NCI-H526 treated with DMSO at 0.1 percent for 48 hours (cell line): ENCODE measurements at places on chromosomes 4 and X.

DNA sequence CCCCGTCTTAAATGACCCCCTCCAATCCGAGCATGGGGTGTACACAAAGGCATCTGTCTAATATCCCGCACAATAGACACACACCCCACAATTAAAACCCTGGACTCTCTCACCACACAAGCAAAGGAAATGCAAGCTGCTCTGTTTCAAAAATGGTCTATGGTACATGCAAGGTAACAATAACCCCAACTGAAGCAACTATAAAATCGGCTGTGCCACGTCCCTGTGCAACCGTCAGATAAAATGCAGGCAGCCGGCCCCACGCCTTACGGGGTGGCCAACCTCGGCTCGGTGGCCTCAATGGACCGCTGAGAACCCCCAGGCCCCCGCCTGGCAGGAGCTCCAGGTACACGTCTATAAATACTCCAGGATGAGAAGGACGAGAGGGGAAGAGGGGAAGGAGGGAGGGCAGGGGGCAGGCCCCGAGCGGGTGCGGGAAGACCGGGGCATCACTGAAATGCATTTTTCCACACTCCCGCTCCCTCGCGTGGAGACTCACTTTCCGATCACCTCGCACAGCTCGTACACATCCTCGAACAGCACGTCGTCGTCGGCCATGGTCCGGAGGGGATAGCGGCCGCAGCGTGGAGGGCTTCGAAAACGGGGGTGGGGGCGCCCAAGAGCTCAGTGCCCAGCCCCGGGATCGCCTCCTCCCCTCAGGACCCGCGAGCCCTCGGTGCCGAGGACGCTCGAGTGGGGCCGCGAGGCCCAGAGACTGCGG lies 763 bp downstream of the CASK start:
- DNase-seq: peak; percentile 39

DNA sequence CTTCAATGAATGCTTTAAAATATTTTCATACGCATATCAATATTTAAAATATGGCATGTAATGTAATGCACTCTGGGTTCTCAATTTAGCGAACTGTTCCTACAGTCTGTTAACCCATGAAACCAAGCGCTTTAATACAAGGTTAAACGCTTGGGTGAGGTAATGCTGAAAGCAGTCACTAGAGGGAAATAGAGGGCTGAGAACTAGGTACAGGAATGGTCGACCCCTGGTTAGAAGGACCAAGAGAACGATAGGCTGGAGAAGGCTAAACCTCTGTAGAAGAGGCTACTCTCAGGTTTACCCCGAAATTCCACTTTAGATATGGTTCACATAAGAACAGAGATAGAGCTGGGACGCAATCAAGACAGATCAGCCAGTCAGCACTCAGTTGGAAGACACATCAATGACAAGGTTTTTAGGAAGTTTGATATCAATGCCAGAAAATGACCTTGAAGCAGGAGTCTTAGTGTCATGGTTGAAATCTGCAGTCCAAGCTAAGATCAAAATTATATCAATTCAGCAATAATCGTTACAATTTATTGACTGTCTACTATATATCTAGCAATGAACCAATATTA lies 26.9 kb downstream of the ARSJ start:
- DNase-seq: no peak

GRCh38 chr4:94598758-94599157 lies 147.0 kb downstream of the PDLIM5 start:
- DNase-seq: no peak

DNA sequence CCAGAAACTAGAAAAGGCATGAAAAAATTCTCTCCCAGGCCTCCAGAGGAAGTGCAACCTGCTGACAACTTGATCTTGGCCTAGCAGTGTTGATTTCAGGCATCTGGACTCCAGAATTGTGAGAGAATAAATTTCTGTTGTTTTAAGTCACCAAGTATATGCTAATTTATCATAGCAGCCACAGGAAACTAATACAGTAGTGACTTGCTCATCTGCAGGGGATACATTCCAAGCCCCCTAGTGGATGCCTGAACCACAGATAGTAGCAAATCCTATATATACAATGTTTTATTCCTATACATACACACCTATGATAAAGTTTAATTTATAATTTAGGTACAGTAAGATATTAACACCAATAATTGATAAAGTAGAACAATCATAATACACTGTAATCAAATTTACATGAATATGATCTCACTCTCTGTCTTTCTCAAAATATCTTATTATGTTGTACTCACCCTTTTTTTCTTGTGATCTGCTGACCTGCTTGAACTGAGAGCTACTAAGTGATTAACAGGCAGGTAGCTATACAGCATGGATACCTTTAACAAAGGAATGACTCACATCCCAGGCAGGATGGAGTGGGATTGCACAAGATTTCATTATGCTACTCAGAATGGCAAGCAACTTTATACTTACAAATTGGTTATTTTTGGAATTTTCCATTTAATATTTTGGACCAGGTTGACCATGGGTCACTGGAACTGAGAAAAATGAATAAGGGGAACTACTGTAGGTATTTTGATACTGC lies 501.1 kb downstream of the KCNIP4 start:
- no peak for DNase-seq

DNA sequence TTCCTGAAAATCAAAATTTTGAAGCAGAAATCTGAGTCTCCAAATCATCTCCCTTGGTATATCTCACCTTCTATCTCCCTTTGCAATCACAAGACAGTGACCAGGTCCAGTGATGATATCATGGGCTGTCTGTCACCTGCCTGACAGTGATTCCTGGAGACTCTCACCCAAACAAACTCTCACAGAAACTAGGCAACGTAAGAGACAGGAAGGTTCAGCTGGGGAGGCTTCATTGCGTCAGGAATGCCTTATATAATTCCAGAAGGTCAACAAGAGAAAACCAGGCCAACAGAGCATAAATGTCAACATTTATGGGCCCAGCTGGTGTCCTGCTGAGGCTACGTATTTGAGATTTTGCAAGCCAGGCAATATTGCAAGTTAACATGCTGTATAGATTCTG lies 412.7 kb downstream of the KCNIP4 start:
- DNase-seq: no peak

- peak; percentile 65 for DNase-seq
These were observed 93.6 kb upstream of the MYOZ2 start for GRCh38 chr4:119041951-119042560.

DNA sequence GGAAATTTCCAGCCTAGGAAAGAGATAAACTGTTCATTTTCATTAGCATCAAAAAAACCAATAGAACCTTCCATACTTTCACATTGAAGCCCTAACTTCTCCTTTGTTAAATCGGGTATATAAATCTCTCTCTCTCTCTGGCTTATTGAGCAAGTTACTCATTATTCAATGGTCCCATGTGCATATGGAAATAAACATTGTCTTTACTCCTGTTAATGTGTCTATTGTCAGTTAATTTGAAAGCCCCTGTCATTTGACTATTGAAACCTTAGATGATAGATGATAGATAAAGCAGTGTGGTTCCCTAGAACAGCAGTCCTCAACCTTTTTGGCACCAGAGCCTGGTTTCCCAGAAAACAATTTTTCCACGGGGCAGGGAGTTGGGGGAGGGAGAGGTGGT lies 46.8 kb downstream of the CENPVL3 start:
- no peak for DNase-seq

GRCh38 chr4:94525993-94526728 lies 74.4 kb downstream of the PDLIM5 start:
- no peak for DNase-seq

- no peak for DNase-seq
These were observed 437.6 kb downstream of the RAPGEF2 start for GRCh38 chr4:159540501-159540900.

DNA sequence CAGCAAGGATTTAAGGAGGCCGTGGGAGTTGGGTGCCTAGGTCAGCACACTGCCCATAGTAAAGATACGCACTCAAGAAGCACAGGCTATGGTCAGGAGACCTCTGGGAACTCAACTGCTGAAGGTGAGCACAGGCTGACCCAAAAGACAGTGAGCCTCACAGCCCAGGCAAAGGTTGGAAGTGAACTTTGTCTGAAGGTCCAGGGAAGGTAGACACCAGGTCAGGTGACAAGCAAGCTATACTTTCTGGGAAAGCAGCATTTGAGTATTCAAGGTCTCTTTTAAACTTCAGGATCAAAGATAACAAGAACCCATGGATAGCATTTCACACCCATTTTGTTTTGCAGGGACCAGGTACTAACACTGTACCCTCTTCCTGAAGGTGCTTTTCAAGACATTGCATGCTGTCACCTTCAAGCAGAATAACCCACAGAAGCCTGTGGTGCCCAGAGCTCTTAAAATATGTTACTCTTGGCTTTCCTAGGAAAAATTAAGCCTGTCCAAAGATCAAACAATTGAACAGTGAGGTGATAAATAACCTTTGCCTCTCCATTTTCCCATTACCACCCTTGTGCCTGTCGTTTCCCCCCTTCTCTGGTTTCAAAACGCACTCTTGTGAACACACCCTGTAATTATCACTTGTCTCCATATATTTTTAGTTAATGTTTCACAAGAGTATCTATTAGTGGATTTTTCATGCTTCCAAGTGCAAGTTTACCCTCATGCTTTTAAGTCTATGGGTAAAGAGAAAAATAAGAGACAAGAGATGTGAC lies 3.4 kb upstream of the S100G start:
- DNase-seq: no peak

DNA sequence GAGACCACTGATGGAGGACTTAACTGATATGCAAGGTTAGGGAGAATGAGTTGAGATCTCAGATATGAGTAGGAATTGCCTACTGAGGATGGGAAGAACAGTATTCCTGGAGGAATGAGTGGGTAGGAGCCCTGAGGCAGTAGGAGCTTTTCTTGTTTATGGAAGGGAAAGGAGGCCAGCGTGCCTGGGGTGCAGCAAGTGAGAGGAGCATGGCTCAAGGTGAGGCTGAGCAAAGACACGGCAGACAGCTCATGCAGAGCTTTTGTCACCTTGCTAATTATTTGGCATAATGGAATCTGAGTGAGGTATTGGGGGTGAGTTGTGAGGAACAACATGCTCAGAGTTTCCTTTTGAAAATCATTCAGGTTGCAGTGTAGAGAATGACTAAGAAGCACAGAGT lies 65.3 kb upstream of the IBSP start:
- no peak for DNase-seq

DNA sequence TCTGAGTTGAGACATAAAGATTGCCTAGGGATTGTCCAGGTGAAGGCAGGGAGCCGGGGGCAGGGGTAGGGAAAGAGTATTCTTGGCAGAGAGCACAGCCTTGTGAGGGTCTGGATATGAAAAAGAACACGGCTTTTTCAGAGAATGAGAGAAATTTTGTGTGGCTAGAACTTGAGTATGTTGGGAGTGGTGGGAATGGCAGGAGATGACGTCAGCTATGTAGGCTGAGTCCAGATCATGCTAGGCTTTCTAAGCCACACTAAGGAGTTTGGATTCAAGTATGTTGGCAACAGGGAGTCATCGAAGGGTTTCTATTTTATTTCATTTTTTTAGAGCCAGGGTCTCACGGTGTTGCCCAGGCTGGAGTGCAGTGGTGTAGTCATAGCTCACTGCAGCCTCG lies 40.0 kb downstream of the SH2D1A start:
- no peak for DNase-seq

- DNase-seq: no peak
These were observed 24.5 kb upstream of the SCD5 start for GRCh38 chr4:82823062-82823461.

GRCh38 chr4:98524230-98524629 lies 134.2 kb downstream of the TSPAN5 start:
- DNase-seq: no peak

- DNase-seq: no peak
These were observed 327.1 kb upstream of the RPS6KA3 start for GRCh38 chrX:20593836-20594235.

- DNase-seq: no peak
These were observed 37.8 kb upstream of the FUNDC1 start for GRCh38 chrX:44580466-44580865.

GRCh38 chrX:1679238-1679637 lies 64.4 kb downstream of the ASMT start:
- no peak for DNase-seq

GRCh38 chr4:188665491-188666457 lies 526.5 kb downstream of the TRIML1 start:
- no peak for DNase-seq

GRCh38 chr4:1763550-1764080 lies 29.5 kb upstream of the FGFR3 start:
- DNase-seq: no peak

GRCh38 chr4:125400756-125401155 lies 86.0 kb downstream of the FAT4 start:
- no peak for DNase-seq

GRCh38 chr4:8719421-8719820 lies 126.9 kb downstream of the CPZ start:
- no peak for DNase-seq
